ENCODE measurements at places on chromosomes 6 and 20.

- DNase-seq, result no peak
These were observed 658.2 kb downstream of the HACE1 start for GRCh38 chr6:104201557-104201956.

GRCh38 chr6:98323605-98324004 lies 510.8 kb upstream of the POU3F2 start:
- no peak for DNase-seq

DNA sequence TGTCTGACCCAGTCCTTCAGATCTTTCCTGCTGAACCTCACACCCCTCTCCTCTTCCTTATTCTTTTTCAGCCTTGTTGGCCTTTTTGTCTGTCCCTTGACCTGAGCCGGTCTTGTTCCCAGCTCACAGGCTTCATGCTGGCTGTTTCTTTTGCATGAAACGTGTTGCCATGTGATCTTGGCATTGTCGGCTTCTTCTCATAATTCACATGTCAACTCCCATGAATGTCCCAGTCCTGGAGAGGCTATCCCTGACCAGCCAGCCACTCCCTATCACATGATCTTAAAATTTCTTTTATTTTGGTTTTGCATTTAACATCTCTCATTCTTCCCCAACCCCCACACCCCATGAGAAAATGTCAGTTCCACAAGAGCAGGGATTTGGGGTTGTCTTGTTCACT lies 131.2 kb upstream of the TSHZ2 start:
- DNase-seq, result no peak

DNA sequence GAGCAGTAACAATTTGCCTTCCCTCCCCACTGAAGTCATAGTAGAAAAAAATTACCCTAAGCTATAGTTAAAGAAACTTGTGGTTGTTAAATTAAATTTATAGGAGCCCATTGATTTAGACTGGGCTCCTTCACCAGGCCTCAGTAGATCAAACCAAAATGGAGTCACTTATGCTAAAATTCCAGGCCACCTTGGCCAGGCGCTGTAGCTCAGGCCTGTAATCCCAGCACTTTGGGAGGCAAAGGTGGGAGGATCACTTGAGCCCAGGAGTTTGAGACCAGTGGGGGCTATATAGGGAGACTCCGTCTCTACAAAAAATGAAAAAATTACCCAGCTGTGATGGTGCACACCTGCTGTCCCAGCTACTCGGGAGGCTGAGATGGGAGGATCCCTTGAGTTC lies 15.0 kb upstream of the GMNN start:
- DNase-seq, result no peak

GRCh38 chr20:50565383-50565782 lies 55.2 kb downstream of the PTPN1 start:
- no peak for DNase-seq

DNA sequence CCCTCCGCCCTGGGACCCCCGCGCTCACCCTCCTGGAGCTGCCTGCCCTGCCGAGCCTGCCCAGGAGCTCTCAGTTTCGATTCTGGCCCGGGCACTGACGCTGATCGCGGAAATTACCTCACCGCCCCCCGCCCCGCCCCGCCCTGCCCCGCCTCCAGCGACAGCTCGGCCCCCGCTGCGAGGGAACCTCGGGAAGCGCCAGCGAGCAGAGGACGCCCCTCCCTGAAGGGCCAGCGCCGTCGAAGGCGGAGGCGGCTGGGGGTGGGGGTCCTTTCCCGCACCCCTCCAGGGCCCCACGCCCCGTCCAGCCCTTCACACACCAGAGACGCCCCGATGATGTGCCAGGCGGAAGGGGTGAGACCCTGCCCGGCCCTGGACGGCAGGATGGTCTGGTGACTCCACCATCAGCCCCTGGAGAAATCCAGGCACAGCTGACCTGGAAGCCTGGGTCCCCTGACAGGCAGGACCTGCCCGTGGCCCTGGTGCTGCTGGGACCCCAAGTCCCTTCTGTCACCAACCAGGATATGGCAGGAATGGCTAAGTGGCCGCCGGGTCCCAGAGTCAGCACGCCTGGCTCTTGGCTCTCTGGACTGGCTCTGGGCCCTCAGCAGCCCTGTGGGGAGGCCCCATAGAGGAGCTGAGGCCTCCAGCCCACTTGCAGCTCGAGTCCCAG lies at the start of gene HELZ2:
TSS of gene HELZ2 (minus strand) at position 84 of the 673 bp plus-strand sequence. CDS start 1,854 bp downstream, outside the sequence.
- DNase-seq, result peak; percentile 29

- DNase-seq, result no peak
These were observed 67.2 kb upstream of the LAMP5 start for GRCh38 chr20:9447182-9447581.

DNA sequence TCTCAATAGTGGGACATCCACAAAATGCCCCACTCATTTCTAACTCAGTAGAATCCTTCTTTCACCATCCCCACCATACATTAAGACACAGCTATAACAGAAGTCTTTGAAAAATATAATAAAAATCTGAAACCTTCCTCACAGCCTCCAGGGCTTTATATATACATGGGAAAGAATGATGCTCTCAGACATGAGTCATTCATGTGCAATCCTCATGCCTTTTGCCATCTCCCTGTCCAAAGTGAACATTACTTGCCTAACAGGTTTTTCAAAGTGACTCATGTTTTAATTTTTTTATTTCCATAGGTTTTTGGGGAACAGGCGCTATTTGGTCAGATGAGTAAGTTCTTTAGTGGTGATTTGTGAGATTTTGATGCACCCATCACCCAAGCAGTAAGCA lies 162.7 kb downstream of the RALGAPA2 start:
- DNase-seq, result no peak

GRCh38 chr20:40960521-40960956 lies 68.1 kb upstream of the TOP1 start:
- DNase-seq, result no peak

GRCh38 chr6:70186461-70186860 lies 116.4 kb downstream of the COL9A1 start:
- no peak for DNase-seq

DNA sequence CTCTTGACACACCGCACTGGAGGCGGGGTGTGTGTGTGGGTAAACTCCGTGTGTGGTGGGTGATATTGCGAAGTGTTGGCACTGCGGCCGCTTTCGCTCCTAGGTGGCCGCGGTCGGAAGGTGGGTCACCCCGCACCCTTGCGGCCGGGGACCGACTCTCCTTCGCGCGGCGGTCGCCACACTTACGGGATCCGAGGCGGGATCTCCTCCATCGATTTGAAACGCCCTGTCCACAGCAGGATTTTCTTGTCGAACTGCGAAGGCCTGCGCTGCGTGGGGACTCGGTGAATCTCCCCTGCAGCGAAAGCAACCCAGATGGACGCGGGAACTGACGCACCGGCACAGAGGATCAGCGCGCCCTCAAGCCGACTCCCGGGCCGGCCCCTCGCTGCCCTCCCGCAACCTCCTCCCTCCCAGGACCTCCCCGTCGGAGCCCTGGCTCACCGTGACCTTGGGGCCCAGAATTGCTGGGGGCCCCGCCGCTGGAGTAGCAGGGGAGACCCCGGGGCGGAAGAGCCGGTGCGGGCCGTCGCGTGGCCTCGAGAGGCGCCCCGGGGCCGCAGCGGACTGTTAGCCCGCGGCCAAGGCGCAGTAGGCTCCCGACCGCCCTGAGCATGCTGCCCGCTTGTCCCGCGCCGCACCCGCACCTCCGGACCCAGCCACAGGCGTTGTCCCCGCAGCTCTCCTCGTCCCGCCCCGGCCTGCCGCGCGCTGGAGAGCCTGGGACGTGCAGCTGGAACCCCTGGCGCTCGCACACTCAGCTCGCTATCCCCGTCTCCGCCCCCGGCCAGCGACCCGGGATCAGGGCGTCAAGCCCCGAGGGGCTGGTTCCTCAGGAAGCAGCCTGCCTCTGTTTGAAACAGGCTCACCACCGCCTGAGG lies at the start of gene FAM162B:
TSS of gene FAM162B (minus strand) at position 759 of the 881 bp plus-strand sequence. CDS start at position 616, 143 bp downstream.
- DNase-seq, result peak; percentile 38

DNA sequence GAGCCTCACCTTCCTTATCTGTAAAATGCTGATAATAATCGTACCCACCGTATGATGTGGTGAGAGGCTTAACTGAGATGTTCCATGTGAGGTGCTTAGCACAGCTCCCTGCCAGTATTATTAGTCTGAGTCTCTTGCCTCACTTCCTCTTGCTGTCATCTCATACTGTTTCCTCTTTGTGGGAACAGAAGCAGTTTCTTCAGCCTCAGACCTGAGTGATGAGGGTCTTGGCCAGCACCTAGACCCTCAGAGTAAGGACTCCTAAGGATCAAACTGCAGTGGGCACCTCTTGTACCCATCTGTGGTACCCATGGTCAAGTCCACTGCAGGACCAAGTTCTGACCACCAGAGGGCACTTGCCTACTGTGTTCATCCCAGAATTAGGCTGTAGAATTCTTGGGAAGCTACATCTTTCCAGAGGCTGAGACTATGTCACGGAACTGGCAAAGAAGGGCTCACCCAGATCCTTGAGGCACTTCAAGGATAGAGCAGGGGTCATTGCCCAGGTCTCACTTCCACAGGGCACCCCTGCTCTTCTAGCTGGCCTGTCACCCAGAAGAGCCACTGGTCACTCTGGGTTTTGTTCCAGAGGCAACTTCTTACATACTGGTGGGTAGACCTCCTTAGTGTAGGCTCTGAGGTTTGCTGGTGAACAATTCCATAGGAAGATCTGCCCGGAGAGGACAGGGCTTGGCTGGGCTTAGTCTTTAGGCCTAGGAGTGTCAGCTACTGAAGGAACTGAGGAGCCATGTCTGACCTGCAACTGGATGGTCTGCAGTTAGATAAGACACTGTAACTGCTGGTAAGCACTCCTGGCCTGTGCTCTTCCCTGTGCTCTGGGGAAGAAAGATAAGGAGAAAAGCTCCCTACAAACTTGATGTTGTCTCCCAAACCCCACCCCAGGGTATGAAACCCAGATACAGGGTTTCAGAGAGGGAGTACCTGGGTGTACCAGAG lies 20.6 kb upstream of the SGK2 start:
- DNase-seq, result peak; percentile 59

DNA sequence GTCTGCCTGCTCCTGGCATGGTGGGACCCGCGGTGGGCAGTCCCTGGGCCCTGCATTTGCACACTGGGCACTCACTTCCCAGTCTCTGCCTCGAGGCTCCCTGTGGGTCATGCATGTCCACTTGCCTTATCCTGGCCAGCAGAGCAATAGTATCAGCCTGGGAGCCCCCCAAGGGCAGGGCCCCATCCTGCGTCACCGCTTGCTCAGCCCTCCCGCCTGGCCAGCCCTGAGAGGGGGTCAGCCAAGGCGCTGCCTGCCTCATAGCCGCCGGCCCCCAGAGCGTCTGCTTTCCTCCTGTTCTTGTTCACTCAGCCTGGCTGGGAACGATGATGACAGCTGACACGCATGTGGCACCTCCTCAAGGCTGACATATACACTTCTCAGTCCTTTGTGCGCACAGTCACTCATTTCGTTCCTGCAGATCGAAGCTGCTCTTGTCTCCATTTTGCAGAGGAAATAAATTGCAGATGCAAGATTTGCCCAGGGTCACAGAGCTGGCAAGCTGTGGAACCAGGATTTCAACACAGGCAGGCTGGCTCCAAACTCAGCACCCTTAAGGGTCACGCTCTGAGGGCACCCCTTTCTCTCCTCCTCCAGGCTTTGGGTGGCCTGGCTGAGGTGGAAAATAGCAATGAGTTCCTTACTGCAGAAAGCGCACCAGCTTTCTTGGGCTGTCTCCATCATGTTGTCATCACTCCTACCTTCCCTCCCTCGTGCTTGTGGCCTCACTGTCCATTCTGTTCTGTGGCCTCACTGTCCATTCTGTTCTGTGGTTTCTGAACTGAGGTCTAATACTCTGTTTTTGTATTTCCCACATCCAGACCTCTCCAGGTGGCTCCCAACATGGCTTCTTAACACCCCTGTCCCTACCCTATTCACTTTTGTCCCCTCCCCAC lies 17.2 kb downstream of the KCNK17 start:
- no peak for DNase-seq

GRCh38 chr6:42981836-42982235 lies 2.5 kb upstream of the PPP2R5D start:
- DNase-seq, result no peak

GRCh38 chr20:2694008-2694471 lies 1.5 kb downstream of the EBF4 start:
- no peak for DNase-seq

DNA sequence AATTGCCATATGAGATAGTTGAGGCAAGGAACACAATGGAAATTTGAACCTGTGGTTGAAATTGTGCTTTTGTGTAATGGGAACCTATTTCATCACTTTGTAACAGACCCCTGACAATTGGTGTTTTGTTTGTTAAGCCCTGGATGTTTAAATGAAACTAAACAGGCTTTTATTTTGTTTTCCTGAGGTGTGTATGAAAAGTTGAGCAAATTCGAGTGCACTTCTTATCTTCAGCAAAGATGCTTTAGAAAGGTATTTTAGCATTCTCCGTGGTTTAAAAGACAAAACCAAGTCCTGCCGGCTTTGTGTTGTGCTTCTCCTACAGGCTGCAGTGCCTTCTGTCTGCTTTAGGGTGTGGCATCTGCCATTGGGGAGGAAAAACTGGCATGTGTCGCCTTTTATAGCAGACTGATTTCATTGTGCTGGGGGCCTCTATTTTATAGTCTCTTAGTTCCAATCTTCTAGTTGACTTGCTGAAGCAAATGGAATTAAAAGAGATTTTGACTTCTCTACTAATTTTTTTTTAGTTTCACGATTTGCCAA lies 2.2 kb upstream of the ARID1B start:
- DNase-seq, result no peak

- DNase-seq, result no peak
These were observed 4.5 kb upstream of the PLAGL1 start for GRCh38 chr6:144012534-144012933.

GRCh38 chr6:168725802-168726201 lies 284.8 kb downstream of the SMOC2 start:
- DNase-seq, result no peak

DNA sequence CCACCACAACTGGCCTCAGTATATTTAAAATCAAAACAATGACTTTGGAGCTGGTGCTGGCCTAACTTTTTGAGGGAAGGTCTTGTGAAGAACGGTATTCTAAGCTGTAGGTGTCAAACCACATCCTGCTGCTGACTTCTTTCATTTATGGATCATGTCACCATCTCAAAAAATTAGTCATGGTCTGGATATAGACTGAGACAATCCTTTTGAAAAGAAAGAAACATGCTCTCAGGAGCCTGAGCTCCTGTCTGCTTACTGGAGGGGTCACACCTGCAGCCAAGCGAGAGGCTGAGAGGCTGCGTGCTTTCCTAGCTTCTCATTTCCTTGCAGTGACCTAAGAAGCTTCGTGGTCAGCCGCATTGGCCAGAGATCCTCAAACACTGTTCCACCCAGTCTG lies 55.2 kb downstream of the TIAM2 start:
- DNase-seq, result no peak

GRCh38 chr20:18363708-18364107 lies 75.4 kb downstream of the ZNF133 start:
- DNase-seq, result no peak

DNA sequence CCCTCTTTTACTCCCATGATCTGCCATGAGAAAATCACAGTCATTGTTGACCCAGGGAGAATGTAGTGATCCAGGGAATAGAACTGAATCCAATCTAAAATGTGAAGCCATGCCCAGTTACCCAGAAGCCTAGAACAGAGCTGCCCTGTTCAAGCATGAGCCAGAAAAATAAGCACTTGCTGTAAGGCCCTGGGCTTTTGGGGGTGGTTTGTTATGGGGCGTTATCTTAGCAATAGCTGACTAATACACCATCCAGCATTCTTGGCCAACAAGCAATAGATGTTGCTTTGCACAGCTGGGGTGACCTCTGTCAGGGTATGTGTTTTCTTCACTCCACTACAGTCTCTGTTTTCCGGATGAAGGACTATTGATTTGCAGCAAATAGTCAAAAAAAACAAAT lies 120.4 kb downstream of the ZFP64 start:
- DNase-seq, result no peak

GRCh38 chr6:162620073-162620472 lies 107.5 kb downstream of the PRKN start:
- no peak for DNase-seq
